ENCODE measurements at places on chromosomes 4 and X.

DNA sequence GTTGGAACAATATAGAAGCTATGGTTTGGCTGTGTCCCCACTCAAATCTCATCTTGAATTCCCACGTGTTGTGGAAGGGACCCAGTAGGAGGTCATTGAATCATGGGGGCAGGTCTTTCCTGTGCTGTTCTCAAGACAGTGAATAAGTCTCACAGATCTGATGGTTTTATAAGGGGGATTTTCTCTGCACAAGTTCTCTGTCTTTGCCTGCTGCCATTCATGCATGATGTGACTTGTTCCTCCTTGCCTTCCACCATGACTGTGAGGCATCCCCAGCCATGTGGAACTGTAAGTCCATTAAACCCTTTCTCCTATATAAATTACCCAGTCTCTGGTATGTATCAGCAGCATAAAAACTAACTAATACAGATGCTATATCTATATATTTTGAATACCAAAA is 135.2 kb upstream of the EDNRA start:
- no peak for DNase-seq

DNA sequence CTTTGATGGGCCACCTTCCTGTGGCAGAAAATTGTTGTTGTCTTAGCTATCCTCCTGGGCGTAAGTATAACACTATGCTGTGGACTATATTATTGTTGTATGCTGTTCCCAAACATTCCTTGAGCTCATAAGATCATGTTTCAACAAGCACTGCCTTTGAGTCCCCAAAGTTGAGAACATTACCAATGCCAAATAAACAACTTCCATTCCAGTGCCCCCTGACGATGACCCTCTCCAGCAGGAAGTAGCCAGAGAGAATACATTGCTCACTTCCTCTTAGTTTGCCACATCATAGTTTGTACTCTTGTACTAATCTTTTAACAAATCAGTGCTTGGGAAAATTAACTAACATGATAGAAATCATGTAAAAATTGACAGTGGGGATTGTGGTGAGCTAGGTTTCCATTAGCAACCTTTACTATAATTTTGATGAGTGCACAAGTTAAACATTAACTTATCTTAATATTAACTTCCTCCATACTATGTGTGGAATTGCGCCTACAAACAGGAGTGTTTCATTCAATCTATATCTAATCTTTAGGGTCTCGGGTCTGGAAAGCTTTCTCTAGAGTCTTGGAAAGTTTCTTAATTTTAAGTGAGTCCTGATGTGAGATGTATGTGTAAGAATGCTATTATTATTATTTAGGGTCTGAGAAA is 20.3 kb upstream of the DHX15 start:
- DNase-seq, result no peak

DNA sequence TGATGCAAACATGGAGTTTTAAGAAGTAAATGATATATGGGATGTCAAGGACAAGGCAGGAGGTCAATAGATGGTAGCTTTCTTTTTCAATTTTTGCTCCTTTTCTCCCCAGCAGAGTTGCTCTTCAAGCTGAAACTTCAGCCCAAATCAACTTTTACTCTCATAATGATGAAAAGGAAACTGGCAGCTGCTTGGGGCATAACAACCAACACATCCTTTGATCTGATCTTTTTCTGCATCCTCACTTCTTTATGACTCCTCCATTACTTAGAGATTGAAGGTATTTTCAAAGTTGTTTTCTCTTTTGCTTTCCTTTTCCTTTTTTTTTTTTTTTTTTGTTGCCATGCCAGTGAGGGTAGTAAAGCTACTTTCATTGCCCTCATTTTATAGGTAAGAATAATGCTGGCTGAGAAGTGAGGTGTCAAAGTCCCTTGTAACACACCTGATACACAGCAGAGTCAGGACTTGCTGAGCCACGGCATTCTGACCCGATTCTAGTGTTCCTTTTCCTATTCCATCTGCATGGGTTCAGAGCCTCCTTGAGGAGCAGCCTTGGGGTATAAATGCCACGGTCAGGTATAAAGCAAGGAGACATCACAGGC is 26.9 kb downstream of the SLC2A9 start:
- no peak for DNase-seq

DNA sequence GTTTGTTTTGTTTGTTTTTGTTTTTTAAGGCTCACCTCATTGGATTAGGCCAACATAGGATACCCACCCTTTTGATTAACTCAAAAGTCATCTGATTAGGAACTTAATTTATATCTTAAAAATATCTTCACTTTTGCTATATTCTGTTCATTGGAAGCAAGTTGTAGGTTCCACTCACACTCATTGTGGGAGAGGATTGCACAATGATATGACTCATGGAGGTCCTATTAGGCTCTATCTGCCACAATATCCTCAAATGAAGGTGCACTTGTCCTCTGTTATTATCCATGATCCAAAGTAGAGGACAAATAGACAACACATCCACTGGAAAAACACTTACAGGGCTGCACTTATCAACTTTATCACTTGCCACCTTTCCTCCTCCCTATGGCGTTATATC is 60.5 kb upstream of the ADAMTS3 start:
- DNase-seq, result no peak

DNA sequence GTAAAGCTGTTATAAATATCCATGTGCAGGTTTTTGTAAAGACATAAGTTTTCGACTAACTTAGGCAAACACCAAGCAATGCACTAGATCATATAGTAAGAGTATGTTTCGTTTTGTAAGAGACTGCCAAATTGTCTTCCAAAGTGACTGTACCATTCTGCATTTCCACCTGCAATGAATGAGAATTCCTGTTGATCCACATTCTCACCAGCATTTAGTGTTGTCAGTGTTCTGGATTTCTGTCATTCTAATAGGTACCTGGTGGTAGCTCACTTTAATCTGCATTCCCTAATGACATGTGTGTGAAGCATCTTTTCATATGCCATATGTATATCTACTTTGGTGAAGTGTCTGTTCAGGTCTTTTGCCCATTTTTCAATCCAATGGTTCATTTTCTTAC is 57.8 kb downstream of the SH3RF1 start:
- no peak for DNase-seq

Data from Kasumi-1 (cell line).